H4 (cell line): ENCODE measurements at places on chromosomes 11 and 22. TPM values are rescaled to one million over a fixed set of nuclear protein-coding genes. Genes with fewer than 3 reads are reported as not detected.

- peak; percentile 48 for DNase-seq
Measured at GRCh38 chr22:37198258-37199102, 10.4 kb upstream of the C1QTNF6 start.

DNA sequence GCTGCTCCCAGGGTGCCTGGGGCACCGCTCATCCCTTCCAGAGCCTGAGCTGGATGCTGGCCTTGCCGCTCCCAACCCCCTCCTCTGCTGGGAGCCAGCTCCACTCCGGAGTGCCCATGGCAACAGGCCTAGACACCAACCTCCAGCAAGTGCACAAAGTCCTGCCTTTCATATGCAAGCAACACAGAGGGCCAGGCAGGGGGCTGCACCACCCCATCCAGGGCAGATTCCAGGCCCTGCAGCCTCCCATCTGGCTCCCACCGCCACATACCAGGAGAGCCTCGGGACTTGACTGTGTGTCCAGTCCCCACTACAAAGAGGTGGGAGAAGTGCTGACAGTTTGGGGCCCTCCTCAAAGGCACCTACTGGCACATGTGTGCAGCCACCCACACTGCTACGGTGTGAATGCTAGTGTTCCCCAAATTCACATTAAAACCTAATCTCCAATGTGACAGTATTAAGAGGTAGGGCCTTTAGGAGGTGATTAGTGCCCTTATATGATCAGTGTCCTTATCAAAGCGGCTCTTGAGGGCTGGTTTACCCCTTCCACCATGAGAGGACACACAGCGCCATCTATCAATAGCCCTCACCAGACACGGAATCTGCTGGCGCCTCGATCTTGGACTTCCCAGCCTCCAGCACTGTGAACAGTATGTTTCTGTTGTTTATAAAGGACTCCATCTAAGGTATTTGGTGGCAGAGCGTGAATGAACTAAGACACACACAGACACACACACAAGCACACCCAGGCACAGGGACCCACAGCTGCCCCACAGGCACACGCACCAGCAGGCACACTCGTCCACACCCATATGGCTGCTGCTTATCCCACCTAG, 16.2 kb downstream of the ARVCF start:
- DNase-seq = no peak

DNA sequence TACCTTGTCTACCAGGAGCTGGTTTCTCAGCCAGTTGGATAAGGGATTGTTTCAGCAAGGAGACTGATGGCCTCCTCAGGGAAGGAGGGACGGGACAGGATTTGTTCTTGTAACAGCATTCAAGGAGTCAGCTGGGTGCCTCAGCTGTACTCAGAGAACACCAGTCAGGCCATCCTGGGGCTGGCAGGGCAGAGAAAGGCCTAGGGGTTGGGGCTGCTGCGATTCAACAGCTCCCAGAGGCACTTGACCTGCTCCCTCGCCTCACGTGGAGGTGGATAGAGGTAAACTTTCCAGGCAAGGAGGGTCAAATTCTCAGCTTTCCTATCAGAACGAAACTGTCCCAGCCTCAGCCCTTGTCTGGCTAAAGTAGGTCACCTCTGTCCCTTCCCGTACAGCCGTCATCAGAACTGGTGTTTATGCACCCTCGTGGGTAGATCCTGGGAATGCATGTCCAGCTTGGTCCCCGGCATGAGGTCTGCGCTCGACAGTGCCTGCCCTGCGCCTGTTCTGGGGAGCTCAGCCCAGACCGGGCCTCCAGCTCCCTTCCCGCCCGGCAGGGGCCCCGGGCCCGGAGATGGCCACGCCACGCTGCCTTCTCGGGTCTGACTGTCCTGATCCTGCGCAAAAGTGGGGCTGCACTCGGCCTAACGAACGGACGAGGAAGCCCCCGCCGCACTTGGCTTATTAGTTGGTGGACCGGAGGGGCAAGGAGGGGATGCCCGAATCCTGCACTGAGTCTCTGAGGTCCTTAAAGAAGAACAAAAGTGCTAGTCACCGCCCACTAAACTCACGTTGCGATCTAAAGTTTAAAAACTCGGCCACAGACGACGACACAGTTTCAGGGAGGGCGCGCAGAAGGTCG, 762 bp upstream of the CCDC134 start:
- no peak for DNase-seq

GRCh38 chr11:73454987-73455386, 78.8 kb downstream of the RELT start:
- DNase-seq = no peak

- no peak for DNase-seq
Measured at GRCh38 chr11:11108026-11108425, 245.0 kb downstream of the CSNK2A3 start.

Gene CARS1
- 110 and 115 TPM in 2 replicates for total RNA-seq

- DNase-seq = no peak
Measured at GRCh38 chr11:5691964-5692361, 2.4 kb downstream of the TRIM22 start.

Gene KCNK4
- not detected in 2 replicates for total RNA-seq

DNA sequence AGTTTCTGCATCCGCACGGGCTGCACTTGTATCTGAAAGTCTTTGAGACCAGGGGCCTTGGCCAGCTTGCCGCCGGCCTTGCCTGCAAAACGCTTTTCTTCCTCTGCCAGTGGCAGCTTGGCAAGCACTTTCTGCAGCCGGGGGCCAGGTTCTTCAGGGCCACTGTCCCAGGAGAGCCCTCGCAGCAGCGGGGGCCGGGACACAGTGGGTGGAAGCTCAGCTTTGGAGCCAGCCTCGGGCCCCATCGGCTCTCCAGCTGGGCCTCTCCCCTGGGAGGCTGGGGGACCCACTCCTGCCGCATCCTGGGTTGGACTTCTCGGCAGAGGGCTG, 57.5 kb upstream of the LYVE1 start:
- DNase-seq = no peak
